ENCODE measurements at places on chromosomes 7 and 10.

DNA sequence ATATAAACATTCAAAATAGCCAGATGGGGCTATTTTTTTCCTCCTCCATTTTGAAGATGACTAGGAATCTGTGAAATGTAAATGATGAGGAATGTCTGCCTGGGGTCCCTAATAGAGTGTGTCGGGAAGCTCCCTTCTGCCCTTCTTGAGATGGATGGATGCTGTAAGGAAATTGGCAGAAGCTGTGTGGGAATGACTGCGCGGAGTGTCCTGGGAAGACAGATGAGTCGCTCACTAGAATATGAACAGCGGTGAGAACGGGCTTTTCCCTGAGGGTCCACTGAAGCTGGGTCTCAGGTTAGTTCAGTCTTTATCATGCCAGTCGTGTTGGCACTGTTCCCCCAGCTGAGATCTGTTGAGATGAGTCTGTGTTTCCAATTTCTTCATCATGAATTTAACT, 75.1 kb upstream of the PLPP4 start:
- DNase-seq, result no peak

GRCh38 chr10:110349831-110350230, 45.1 kb upstream of the SMNDC1 start:
- DNase-seq, result no peak

DNA sequence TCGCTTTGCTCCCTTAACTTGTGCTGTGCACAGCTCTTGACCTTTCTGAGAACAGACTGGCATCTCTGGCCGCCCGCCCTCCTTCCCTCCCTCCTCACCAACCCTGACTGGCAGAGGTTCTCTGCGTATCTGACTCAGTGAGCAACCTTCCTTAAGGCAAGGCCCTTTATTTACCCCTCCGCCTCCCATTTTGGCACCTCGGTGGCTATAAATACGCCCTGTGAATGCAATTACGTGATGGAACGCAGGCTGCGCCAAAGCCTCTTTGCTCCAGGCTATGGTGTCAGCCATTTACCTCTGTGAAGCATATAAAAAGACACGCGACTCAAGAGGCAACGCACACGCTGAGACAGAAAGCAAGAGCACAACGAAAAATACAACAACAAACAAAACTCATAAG, 764.3 kb downstream of the SUGCT start:
- no peak for DNase-seq

DNA sequence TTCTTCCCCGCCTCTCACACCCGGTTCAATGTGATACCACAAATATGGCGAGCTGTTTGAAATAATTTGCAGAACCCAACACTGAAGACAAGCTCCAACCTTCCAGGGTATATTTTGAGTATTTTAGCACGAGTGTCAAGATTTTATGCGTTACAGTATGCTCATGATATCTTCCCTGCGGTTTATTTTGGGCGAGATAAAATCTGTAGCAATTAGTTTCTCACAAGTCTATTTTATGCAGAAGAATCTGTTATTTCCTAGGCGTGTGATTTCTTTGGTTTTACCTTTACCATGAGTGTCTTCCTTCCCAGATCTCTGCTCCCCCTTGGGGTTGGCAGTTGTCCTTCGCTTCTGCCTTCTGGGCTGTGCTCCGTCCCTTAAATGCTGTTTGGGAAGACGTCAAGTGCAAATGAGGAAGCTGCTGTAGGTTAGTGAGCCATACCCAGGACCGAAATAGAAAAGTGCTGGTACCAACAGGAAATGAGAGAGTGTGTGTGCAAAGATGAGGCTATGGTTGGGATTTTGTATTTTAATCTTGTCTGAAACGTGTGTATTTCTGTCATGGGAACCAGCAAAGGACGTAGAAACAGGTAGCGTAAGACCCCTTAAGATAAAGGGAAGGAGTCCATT, 299.8 kb downstream of the KLF6 start:
- DNase-seq, result no peak

- no peak for DNase-seq
Measured at GRCh38 chr7:121961089-121961867, 88.3 kb downstream of the PTPRZ1 start.

DNA sequence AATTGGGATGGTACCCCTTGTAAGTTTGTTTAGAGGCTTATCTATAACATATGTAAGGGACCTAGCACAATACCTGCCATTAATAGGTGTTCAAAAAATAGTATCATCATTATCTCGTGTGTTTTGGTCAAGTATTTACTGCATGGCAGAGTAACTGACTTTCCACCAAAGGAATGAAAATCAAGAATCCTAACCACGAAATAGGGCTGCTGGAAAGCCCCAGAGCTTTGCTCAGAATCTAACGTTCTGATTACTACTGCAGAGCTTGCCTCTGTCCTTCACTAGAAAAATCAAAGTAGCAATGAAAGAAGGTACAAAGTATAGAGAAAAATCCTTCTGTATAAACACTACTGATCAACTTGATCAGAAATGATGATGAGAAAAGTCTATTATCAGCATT, 34.9 kb downstream of the DCLRE1C start:
- no peak for DNase-seq

- no peak for DNase-seq
Measured at GRCh38 chr10:29555091-29555745, 79.6 kb downstream of the SVIL start.
